ENCODE measurements at places on chromosomes 4 and X.

GRCh38 chrX:44470816-44471215 is 71.8 kb downstream of the FUNDC1 start:
- DNase-seq = no peak

- DNase-seq = no peak
Measured at GRCh38 chr4:107261241-107261874, 225.2 kb upstream of the DKK2 start.

- no peak for DNase-seq
Measured at GRCh38 chrX:149916745-149917392, 12.5 kb upstream of the HSFX4 start.

DNA sequence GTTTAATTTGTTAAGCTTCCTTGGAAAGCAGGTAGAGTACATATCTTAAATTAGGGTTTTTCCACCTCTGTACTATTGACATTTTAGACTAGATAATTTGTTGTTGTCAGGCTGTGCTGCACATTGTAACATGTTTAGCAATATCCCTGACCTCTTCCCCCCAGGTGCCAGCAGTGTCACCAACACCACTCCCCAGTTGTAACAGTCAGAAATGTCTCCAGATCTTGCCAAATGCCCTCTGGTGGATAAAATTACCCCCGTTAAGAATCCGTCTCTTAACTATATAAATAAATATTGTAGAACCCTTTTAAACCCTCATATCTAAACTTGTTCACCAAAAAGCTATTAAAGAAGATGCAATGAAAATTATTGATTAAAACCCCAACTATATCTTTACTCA is 161.5 kb downstream of the ARHGAP6 start:
- no peak for DNase-seq

GRCh38 chrX:155514225-155514624 is 55.8 kb upstream of the F8A3 start:
- no peak for DNase-seq

- no peak for DNase-seq
Measured at GRCh38 chr4:76641351-76641750, 206.3 kb downstream of the SHROOM3 start.

- DNase-seq = no peak
Measured at GRCh38 chr4:92241094-92241493, 62.7 kb upstream of the GRID2 start.

DNA sequence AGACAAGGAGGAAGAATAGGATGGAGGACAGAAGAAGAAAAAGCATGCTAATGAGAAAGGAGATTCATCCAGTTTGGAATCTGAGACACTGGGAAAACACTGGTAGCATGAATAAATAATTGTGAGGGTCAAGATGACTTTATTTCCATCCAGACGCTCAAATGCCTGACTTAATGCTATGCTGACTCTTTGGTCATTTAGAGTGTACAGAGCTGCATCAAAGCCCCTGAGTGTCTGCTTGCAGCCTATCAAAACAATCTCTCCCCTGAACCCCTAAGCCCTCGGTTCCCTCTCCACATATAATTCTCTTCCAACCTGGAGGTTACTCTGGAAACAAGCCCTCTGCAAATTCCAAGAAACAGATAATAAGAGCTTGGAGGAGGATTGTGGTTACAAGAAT is 208.8 kb downstream of the MAGEB17 start:
- DNase-seq = no peak

GRCh38 chr4:119100655-119101054 is 35.0 kb upstream of the MYOZ2 start:
- no peak for DNase-seq

GRCh38 chrX:37542791-37543190 is 28.7 kb upstream of the LANCL3 start:
- no peak for DNase-seq

DNA sequence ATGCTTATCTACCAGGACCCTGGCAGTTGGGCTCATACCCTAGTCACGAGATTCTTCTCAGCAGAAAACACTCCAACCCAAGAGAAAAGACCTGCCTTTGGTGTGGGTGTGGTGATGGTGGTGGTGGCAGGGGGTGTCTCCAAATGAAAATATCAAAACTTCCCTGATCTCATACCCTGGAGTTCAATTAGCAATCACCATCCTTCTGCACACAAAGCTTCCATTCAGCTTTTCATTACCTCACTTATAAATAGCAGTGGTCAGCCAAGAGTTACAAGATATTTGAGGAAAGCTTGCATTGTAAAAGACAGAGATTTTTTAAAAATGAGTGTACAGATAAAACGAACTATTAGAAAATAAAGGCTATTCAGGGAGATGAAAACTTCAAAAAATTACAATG is 580.8 kb upstream of the MAGEB2 start:
- DNase-seq = no peak

DNA sequence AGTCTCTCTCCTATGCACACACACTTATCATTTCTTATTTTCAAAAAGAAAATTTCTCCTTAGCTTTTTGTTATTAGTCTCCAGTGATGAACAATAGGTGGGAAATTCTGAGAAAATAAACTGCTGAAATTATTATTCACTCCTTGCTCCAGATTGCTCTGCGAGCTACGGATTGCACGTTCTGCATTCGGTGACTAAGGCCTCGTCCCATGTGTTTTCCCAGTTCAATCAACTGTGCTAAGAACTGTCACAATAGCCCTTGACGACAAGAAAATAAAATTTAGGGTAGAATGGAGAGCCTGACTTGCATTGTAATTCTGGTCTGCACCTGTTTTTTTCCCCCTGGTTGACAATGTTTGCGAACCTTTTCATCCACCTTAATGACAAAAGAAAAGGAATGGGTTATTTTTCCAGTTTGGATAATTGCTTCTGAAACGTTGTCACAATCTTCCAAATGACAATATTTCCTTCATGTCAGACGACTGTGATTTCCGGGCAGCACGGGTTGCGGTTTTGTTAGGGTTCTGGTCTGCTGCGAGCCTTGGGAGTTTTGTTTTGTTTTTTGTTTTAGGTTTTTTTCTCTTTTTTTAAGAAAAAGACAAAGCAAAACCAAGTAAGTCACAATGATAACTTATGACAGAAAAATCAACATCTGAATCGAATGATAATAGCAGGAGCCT is 124.5 kb upstream of the NOCT start:
- DNase-seq = no peak

- no peak for DNase-seq
Measured at GRCh38 chr4:167897116-167897515, 195.2 kb upstream of the ANXA10 start.

GRCh38 chrX:134365904-134366303 is 94.1 kb upstream of the HPRT1 start:
- DNase-seq = no peak
